NCI-H460 (cell line): ENCODE measurements at places on chromosomes 5 and 9.

GRCh38 chr9:27571011-27571410 is 2.3 kb downstream of the C9orf72 start:
- DNase-seq = no peak

DNA sequence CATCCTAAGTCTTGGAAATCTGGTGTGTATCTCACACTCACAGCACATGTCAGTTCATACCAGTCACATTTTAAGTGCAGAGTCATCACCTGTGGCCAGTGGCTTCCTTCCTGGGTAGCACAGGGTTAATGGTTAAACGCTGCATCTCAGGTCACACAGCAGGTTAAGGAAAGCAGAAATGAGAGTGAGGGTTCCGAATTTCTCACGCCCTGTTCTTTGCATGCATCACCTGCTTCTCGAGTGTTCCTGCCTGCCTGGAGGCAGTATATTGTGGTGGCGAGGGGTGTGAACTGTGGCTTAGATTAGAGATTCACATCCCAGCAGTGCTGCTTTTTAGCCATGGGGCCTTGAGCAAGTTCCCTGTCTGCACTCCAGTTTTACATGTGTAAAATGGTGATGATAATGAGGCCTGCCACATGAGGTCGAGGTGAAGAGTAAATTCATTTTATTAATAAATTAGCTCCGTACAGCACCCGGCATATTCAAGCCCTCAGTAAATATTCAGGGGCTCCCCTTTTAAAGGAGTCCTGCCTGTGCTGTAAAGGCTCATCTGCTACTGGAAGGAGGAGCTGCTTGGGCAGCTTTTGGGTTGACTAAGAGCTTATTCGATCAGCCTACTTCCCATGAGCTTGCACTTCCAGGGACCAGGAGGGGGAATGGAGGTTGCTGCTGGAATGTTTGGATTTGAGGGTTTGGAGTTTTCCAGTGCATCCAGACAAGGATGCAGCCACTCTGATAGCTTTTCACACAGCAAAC is 61.1 kb upstream of the SAP30L start:
- no peak for DNase-seq

GRCh38 chr5:88886746-88887341 is 3.9 kb upstream of the MEF2C start:
- no peak for DNase-seq

GRCh38 chr9:109311286-109311685 is 9.6 kb downstream of the EPB41L4B start:
- no peak for DNase-seq

GRCh38 chr5:82491397-82491796 is 213.2 kb upstream of the RPS23 start:
- no peak for DNase-seq

DNA sequence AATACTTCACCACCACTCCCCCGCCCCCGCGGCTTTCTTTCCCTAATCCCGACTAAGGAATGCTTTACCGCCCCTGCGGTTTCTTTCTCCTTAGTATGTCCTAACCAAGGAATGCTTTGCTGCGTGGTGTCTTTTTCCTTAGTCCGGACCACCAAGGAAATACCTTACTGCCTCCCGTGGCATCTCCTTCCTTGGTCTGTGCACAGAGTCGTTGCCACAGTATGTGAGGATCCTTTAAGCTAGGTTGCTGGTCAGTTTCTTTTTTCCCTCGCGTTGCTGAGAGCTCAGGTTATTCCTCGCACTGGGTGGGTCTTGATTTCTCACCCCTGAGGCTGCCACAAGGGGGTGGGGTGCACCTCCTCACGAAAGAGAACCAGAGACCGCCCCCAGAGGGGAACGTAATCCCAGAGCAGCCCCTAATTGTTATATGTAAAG is 309.4 kb downstream of the NR3C1 start:
- DNase-seq = no peak

DNA sequence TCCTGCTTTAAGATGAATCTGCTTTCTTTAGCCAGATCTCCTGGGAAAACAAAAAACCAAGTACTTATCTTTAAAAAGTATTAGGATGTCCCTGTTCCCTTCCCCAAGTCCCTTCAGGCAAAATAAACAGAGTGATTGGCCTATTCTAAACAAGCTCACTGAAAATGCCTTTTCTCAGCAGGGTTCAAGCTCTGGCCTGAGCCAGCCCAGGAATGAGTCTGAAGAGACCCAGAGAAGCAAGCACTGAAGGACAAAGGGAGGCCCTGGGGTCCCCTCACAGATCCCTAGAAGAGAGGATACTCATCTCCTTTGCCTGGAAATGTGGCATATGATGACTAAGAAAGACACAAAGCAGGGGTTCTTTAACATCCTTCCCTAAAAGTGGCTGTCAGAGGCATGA is 66.8 kb upstream of the MAP1B start:
- DNase-seq = no peak

DNA sequence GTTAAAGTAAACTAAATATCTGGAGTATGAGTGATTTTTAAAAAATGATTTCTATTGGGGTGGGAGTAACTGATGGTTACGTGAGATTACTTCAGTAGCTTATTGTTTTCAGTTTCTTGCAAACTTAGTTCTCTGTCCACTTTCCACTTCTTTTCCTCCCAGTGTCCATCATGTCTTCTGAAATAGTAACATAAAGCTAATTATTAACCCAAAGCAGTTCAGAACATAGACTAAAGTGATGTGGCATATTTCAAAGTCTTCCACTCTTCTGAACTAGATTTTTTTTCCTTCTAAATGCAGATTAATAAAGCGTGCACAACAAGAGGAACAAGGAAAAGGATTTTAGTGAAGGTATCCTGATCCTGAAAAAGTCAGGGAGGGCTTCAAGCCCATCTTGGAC is 114.1 kb downstream of the MAN2A1 start:
- no peak for DNase-seq

- DNase-seq = no peak
Observed at GRCh38 chr5:40603378-40603777, 76.3 kb upstream of the PTGER4 start.

- no peak for DNase-seq
Observed at GRCh38 chr9:131273856-131274673, 2.2 kb downstream of the FAM78A start.

DNA sequence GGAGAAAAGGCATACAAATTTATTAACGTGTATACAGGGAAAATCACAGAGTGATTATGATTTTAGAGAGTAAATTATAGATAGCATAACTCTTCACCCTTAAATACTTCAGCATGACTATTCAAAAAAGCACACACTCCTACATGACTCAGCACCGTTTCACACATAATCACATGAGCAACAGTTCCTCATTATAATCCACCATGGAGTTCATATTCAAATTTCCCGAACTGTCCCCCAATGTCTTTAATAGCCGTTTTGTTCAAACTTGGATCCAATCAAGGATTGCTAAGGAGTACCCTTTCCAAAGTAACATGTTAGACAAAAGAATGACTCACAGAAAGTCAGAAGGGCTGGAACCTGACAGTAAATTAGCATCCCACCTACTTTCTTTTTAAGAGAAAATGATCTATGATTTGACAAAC is 32.1 kb downstream of the RAPGEF1 start:
- DNase-seq = peak; percentile 70

GRCh38 chr5:72480841-72481240 is 26.4 kb downstream of the ZNF366 start:
- no peak for DNase-seq

DNA sequence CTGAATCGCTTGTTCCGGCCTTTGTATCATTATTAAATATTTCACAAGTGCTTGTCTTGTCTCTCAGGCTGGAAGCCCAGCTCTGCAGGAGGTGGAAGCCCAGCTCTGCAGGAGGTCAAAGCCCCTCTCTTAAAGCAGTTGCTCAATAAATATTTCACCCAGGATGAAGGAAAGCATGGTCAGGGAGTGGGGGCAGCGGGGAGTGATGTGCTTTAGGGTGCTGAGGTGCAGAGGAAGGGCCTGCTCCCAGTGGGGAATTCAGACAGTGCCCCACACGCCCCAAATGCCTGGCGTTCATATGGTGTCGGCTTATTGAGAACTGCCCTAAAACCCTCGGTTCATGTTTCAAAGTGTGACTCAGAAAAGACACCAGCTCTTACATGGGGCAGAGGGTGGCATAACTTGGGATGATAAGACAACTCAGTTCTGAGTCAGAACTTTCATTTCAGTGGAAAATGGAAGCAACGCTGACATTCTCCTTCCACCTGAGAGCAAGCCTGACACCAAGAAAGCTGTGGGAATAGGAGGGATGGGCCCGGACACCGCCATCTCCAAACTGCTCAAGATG is 114.3 kb upstream of the DAP start:
- DNase-seq = no peak

DNA sequence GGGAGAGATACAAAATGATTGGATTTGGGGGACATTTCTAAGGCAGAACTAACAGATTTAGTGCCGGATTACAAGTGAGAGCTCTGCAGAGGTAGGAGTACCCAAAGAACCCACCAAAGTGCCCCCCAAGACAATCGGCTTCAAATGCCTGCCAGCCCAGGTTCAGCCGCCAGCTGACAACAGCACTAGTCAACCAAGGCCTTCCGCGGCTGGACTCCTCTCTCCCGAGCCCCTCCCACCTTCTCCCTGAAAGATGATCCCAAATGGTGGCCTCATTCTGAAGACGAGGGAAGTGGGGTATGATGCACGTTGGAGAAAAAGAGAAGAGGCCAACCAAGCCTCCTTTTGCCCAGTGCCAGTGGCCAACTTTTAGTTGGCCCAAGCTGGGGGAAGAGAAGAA is 210.4 kb upstream of the SLC30A5 start:
- DNase-seq = no peak

GRCh38 chr5:94615862-94616261 is 2.5 kb downstream of the KIAA0825 start:
- DNase-seq = no peak

DNA sequence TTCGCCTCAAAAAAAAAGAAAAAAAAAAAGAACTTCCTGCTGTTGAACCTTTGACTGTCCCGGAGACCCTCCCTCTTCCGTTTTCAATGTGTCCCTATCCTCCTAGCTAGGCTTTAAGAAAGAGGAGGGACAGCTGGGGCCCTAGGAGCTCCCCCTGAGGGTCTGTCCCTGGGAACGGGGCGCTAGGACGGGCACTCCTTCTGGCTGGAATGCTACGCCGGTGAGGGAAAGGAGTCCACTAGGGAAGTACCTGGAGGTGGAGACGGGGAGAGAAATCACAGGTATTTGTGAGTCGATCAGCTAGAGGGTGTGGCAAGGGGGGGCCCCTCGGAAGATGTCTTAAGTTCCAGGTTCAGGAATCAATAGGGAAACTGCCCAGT is 4.6 kb downstream of the SIT1 start:
- DNase-seq = no peak

DNA sequence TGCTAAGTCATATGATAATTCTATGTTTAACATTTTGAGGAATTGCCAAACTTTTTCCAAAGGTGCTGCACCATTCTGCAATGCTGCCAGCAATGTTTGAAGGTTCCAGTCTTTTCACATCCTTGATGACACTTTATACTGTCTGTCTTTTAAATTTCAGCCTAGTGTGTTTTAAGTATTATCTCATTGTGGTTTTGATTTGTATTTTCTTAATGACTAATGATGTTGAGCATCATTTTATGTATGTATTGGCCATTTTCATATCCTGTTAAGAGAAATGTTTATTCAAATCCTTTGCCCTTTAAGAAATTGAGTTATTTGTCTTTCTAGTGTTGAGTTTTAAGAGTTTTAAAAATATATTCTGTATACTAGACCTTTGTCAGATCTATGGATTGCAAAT is 5.0 kb upstream of the TEX48 start:
- DNase-seq = no peak

GRCh38 chr5:55594671-55595070 is 59.9 kb upstream of the PLPP1 start:
- no peak for DNase-seq

- DNase-seq = no peak
Observed at GRCh38 chr9:108217431-108218349, 638.1 kb downstream of the ACTL7B start.

- DNase-seq = peak; percentile 27
Observed at GRCh38 chr9:122005597-122005996, 87.5 kb downstream of the TTLL11 start.

DNA sequence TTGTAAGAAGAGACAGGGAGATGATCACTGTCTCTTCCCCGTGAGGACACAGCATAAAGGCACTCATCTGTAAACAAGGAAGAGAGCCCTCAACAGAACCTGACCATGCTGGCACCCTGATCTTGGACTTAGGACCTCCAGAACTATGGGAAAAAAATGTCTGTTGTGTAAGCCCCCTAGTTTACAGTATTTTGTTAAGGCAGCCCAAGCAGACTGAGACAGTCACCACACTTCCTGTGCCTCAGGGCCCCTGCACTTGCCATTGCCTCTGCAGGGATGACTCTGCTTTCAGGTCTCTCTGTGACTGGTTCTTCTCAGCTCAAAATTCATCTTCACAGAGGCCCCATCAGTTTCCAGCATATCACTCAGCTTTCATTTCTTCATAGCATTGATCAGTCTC is 372.1 kb downstream of the TLE1 start:
- DNase-seq = no peak

GRCh38 chr5:76169146-76169905 is 86.1 kb downstream of the SV2C start:
- DNase-seq = no peak

GRCh38 chr5:1909346-1909985 is 26.7 kb upstream of the IRX4 start:
- no peak for DNase-seq

- no peak for DNase-seq
Observed at GRCh38 chr5:138536665-138537315, 6.2 kb downstream of the ETF1 start.

GRCh38 chr5:55407059-55407684 is 99.4 kb downstream of the MTREX start:
- DNase-seq = peak; percentile 49

DNA sequence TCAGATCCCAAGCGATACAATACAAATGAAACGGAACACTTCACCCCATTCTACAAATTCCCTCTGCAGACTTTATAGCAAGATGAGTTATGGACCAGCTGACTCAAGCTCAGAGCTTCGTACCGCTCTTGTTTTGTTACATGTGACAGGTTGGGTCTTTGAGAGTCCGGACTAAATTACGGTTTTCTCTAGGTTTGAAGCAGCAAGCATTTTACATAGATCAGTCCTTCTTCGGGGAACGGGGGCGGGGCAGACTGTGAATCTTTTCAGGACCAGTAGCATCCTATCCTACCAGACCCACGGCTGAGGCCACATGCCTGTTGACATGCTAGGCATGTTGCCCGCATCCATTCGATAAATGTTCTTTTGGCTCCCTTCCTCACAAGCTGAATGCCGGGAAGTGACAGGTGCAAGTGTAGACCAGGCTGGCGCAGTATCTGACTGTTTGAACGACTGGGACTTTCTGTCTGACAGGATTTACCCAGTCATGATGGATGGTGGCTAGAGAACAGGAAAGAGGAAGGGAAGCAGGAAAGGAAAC is 811.0 kb upstream of the GRAMD2B start:
- DNase-seq = no peak

DNA sequence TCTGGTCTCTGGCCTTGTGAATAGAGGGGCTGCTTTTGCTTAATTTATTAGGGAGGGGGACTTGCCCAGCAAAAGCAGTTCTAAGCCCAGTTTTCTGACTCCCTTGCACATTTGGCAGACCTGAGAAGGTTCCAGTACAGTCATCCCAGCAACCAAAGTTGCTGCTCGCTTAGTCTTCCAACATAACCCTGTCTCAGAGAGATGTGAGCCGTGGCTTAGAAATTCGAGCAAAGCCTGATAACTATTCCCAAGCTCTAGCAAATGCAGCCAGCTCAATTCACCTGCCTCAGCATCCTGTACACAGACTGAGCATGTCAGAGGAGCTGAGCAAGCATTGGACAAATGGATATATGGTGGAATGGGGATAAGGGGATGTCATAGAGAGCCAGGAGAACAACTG is 401.9 kb downstream of the SPOCK1 start:
- no peak for DNase-seq

- no peak for DNase-seq
Observed at GRCh38 chr5:95743232-95743631, 12.1 kb downstream of the RHOBTB3 start.
